ENCODE measurements at places on chromosomes 4 and X. TPM values are rescaled to one million over a fixed set of nuclear protein-coding genes. Genes with fewer than 3 reads are reported as not detected.

GRCh38 chr4:37892641-37893040 lies 1.8 kb downstream of the TBC1D1 start:
- DNase-seq: peak; percentile 19

DNA sequence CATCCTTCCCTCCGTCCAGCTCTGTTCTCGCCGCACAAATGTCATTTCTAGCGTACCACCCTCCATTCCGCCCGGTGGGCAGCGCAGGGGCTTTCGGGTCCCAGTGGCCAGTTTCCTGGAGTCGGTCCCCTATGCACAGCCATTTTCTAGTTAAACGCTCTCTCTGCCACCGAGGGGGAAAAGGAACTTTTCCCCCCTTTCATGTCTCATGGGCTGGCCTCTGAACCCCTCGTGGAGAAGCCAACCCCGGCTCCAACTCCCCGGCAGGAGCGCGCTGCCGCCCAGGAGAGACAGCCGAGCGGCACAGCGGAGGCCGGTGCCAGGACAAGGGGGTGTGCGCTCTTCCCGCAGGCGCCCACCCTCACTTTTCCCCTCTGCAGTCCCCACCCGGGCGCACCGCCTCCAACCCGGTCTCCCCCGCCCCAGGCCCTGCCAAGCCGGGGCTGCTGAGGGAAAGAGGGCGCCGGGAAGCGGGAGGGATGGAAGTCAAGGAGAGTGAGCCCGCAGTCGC lies 662 bp downstream of the APBB2 start:
- no peak for DNase-seq

DNA sequence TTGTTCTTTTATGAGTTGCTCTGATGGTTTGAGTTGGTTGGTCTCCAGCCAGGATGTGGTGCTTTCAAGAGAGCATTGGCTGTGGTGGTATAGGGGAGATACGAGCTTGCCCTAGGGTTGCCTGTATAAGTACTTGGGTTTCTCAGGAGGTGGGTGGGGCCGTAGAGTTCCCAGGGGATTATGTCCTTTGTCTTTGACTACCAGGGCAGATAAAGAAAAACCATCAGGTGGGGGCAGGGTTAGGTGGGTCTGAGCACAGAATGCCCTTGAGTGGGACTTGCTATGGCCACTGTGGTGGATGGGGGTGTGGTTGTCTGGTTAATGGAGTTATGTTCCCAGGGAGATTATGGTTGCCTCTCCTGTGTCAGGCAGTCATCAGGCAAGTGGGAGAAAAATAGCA lies 247.9 kb upstream of the HAND2 start:
- no peak for DNase-seq

- DNase-seq: no peak
These were observed 243.8 kb downstream of the ADAMTS3 start for GRCh38 chr4:72325215-72325614.

DNA sequence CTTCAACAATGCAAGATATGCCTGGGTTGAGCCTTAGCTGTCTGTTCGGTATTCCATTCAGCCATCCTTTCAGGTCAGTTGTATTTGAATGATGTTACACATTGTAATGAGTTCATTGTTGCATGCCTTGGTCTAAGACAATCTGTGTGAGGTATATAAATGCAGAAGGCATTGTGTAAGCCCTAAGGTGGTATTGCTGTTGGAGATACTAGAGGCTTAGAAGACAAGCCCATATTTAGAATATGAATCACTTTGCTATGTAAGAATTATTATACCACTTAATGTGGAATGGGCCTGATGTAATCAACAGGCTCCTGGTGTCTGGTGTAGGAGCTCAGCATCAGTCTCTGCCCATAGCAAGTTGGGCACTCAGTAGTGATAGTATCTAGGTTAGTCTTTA lies 473.4 kb upstream of the GNPDA2 start:
- no peak for DNase-seq

GRCh38 chrX:2576793-2577192 lies 76.0 kb upstream of the DHRSX start:
- DNase-seq: no peak

DNA sequence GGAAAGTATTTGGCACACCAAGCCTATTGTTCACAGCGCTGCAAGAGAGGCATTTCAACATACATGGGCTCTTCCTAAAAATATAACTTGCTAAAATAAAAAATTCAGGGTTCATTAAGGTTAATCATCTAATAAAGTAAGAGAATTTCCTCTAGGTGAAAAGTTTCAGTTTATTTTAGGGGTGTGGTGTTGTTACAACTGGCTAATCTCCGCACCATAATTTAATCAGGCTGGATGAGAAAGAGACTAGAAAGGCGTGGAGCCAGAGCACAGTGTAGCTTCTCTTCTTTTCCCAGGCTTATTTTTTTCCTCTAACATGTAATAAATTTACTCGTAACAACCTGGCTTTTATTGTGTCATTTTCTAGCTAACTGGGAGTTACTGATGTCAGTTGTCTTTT lies 47.9 kb downstream of the FHL1 start:
- DNase-seq: no peak

DNA sequence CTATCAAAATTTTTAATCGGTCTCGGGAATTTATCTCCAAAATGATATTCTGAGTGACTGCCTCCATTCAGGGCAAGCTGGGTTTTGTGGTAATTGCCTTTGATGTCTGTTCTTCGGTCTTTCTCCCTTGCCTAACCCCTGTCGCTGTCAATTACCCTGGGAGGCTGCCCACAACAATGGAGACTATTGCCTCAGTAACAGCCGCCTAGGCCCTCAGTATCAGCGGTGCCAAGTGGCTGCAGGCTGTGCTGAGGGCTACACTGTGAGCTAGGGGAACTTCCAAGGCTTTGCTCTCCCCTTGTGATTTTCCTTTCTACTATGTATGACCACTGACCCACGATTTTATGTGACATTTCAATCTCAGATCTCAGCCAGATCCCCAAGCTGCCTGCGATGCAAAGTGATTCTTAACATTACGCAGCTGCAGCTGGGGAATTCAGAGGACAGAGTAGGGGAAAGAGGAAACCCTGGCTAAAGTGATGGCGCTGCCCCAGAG lies 36.3 kb upstream of the REST start:
- no peak for DNase-seq

DNA sequence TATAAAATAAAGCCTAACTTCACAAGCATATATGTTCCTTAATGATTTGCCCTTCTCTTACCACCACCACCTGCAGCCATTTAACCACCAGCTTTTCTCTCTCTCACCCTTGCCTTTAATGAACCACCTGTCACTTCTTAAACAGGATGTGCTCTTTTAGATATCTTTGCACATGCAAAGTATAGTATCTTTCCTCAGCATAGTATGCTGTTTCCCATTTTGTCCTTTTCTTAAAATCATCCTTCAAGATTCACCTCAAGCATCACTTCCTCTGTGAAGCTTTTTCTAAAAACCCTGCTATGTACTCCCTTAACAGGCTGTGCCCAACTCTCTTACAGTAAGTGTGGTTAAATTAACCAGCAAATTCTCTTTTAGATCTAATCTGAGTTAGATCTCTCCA lies 8.2 kb upstream of the CNOT6L start:
- no peak for DNase-seq

DNA sequence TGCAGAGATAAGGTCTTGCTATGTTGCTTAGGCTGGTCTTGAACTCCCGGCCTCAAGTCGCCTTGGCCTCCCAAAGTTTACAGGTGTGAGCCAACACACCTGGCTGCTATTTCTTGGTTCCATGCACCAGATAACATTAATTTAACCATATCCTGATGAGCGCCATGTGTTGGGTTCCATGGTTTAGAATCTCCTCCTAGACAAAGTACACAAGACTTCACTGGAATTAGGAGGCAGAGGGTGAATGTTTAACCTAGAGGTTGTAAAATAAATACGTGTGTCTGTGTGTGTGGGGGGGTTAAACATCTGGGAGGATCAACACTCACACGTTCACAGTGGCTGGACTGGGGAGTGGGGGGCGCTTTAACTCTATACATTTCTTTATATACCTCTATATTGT lies 32.4 kb upstream of the SORCS2 start:
- DNase-seq: no peak

- DNase-seq: peak; percentile 84
These were observed at the start of gene ACOT9 for GRCh38 chrX:23742697-23743622. Gene ACOT9 (minus strand): TSS chrX:23743276. CDS start chrX:23743144, 132 bp downstream.

DNA sequence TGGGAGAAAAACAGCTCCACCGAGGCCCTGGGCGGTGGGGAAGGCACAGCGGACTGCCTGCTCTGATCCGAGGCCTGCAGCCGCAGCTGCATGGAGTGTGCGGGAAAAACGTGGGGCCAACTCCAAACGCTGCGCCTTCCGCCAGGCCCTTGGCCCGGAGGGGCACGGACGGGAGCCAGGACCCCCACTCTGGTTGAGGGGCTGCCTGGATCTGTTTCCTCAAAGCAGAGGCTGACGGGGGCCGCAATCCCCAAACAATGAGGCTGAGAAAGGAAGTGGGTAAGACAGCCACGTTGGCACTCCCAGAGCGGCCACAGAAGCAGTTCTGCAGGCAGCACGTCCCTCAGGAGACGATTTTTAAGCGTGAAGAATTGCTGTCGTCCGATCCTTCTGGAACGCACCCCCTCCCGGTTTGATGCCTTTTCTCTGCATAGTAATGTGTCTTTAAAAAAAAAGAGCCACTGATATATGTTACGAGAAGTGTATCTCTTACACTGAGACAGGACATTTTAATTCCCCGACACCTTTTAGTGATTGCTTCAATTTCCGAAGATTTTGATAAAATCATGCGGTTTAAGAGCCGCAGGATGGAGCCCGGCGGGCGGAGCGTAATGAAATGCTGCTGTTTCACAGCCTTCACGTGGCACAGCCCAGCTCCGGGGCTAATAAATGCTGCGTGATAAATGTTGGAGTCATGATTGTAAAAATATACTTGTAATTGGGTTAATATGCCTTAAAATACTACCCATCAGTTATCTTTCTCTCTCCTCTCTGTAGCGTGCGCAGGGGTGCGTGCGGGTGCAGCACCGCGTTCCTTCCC lies 85.7 kb downstream of the FAM53A start:
- no peak for DNase-seq

DNA sequence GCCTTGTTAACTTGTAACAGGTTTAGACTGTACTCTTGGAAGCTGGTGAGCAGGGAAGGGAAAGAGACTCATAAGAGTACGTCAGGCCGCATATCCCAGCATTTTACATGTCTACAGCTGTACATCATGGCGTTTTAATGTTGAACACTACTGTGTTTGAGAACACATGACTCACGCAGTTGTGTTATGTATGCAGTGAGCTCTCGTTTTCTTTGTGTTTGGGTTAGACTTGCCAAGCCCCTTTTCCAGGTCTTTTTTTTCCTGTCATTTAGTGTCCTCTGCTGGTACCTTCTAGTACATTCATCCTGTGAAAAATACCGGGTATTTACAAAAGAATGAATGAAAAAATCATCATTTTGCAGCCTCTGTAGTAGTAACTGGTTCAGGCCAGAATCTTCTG lies 35.3 kb downstream of the SMS start:
- no peak for DNase-seq

DNA sequence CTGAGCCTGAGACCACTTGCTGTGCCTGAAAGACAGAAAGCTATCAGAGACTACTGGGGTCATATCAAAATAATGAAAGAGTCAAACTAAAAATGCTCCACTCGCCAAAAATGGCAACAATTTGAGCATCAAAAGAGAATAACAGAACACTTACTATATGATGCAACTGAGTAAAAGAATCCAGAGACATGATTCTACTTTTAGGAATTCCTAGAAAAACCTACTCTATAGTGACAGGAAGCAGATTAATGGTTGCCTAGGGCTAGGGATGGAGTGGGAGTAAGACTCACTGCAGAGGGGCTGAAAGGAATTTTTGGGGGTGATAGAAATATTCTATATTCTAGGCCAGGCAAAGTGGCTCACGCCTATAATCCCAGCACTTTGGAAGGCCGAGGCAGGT lies 29.4 kb upstream of the SLAIN2 start:
- no peak for DNase-seq

DNA sequence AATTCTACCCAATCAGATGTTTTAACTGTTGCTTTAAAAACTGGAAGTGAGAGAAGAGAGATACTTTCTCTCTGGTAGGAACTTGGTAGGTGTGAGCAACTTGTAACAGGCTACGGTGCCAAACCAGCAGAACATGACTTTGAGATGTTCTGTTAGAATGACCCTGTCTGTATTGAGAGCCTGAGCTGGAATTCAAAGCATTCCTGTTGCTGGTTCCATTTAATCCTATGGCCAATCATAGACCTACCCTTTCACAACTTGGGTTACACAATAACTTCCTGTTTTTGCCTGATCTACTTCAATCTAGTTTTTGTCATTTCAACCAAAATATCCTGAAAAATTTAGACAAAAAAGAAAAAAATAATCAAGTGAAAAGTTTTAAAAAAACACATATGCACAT lies 1.7 kb upstream of the PRRG1 start:
- DNase-seq: no peak

DNA sequence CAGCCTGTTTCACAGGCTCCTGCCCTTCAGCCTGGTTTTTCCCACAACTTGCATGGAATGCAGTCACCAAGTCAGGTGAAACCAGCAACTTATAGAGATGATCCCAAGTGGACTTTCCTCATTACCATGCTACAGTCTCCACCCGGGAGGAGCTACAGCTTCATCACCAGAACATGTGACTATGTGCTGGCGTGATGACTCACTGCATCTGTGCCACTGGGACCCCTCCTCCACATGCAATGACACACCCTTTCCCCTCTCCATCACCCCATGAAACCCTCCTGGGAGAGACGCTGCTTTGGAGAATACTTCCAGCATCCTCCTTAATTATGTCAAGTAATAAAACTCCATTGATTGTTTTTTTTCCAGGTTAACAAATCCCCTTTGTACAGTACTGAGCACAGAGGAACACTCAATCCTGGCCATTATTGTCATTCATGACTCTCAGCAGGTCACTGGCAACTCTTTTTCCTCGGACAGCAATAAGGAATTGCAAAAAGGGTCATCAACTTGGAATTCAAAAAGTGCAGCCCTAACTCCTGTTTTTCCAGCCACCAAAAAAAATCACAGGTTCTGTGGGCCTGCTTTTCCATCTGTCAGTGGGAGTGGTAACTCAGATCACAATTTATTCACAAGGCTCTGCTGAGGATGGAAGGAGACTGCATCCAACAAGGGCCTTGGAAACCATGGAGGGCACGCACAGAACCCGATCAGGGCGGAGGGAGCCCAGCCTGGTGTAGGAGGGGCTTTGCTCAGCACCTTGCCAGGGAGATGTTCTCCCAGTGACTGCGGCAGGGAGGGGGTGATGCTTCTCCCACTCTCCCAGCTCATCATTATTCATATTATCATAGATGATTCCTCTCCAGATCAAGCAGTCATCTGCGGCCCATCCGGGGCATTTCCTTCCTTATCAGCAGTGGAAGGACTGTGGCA lies 17.4 kb downstream of the QDPR start:
- no peak for DNase-seq

H2BW2 gene
- not detected for total RNA-seq

FRG1 gene
- total RNA-seq: 60.9 TPM

SSX2 gene
- not detected for total RNA-seq

DDX53 gene
- not detected for total RNA-seq

GYPB gene
- not detected for total RNA-seq

USP9X gene
- total RNA-seq: 70.5 TPM

PCYT1B gene
- total RNA-seq: 0.05 TPM

GABRQ gene
- total RNA-seq: not detected
